ENCODE measurements at places on chromosomes 1 and 21.
A peak's percentile ranks its signal among the peaks of the same experiment; 100 is the strongest.

DNA sequence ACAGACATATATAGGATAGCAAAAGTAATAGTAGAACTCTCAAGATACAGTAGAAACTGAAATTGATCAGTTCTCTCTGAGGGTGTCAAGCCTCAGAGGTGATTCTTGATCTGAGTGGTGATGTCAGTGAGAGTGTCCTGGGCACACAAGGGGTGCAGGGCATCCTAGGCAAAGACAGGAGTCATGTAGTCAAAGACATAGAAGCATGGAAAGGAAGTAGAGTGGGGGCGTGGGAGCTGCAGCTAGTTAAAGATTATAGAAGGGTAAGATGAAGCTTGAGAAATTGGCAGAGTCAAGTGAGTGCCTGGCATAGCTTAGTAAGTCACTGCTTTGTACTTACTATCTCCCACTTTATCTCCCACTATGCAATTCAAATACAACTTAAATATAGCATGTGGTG, 22.8 kb downstream of the CDC7 start:
- DNase-seq, result no peak

- DNase-seq, result peak; percentile 71
Observed at GRCh38 chr1:31955917-31956736, 18.0 kb upstream of the PTP4A2 start.

GRCh38 chr1:244645414-244645813, 7.5 kb upstream of the DESI2 start:
- DNase-seq, result no peak

GRCh38 chr1:53544728-53545515, 85.7 kb downstream of the DMRTB1 start:
- peak; percentile 13 for DNase-seq

DNA sequence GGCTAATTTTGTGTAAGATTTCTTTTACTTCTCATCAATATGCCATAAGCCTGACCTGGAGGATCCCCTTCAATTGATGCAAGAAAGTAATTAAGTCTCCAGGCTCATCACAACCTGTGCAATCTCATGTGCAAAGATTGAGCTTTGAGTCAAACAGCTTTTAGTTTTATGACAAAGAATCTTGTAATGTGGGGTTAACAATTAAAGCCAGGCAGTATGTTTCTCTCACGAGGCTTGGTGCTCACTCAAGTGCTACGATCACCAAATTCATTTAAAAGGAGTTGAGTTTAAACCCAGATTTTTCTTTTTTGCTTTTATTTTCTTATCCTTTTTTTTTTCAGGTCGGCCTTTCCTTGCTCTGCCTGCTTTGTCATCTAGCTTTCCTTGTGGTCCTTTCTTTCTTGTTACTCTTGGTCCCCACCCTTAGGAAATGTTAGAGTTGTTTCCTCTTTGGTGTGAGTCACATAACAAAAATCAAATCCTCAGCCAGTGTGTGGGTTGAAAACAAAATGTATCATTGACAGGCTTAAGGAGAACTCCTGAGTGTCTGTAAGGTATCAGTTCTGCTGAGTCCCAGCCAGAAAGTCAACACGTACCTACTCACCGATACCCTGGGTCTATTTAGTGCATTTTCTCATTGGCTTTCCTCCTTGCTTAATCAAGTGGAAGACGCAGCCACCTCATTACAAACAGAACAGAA, 1037.2 kb downstream of the ADGRL2 start:
- no peak for DNase-seq

DNA sequence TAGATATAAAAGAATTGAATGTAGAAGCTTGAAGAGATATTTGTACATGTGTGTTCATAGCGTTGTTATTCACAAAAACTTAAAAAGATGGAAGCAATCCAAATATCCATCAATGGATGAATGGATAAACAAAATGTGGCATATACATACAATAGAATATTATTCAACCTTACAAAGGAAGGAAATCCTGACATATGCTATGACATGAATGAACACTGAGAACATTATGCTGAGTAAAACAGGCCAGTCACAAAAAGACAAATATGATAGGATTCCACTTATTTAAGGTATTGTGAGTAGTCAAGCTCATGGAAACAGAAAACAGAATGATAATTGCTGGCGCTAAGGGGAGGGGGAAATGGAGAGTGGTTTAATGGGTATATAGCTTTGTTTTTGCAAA, 47.0 kb upstream of the DYRK1A start:
- no peak for DNase-seq

GRCh38 chr1:155695072-155695471, 6.2 kb downstream of the DAP3 start:
- no peak for DNase-seq

- no peak for DNase-seq
Observed at GRCh38 chr1:194710671-194711070, 1524.3 kb upstream of the B3GALT2 start.

DNA sequence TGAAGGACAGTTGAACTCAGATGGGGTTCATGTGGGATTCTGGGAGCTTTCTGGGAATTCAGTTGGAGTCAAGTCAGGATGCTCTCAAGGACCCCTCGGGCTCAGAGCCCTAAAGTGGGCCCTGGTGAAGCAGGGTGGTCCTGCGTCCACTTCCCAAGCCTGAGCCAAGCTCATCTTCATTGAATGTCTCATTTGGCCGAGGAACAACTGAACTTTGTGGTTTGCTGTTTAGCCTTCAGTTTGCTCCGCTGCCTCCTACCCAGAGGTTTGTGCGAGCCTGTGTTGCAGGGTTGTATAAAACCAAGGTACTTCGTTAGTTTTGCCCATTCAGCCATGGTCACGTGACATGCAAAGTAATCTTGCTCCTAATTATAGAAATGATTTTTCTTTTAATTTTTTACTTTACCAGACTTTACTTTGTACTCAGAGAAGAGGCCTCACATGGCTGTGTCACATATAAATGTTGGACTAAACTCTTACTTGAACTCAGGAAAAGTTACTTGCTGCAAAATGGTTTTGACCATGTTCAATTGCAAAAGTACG, 49.7 kb downstream of the B3GALT5 start:
- DNase-seq, result no peak

DNA sequence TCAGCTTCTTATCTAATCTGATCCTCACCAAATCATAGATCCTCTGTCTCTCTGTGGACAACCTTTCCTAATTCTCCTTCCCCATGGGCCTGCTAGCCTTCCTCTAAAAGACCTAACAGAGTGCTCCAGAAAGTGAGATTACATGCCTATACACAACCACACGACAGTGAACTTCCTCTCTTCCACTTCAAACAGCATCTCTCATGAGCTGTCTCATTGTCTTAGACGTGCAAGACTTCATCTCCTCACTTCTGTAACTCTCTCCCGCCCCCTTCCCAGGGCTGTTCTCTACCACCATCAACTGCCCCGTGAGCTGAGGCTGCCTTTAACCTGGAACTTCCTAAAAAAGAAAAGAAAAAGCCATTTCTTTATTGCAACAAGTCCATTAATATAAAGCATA, 14.1 kb upstream of the A3GALT2 start:
- peak; percentile 35 for DNase-seq

GRCh38 chr1:197252973-197253372, 15.1 kb upstream of the CRB1 start:
- no peak for DNase-seq

- DNase-seq, result no peak
Observed at GRCh38 chr1:211305044-211305443, 21.6 kb upstream of the TRAF5 start.

DNA sequence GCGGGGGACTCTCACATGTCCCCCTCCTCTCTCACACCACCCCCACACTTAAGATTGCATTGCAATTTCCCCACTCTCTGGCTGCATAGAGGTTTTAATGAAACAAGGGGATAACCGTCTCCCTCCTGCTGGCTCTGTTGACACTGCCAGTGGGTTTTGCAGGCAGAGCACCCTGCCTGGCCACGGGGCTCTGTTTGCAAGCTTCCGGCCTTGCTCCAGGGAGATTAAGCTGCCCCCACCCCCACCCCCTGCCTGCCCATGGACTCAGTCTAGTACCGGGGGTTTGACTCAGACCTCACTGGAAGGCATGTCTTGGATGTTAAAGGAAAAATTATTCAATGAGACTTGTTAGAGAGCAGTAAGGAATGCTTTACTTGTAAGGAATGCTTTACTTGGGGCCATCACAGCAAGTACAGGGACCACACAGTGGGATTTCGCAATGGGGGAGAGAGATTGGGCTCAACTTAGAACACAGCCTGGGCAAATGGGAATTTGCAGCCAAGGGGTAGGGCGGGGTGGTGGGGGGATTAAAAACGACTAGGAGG, 101.0 kb downstream of the AJAP1 start:
- DNase-seq, result no peak

- DNase-seq, result no peak
Observed at GRCh38 chr1:38353956-38354355, 307.4 kb upstream of the POU3F1 start.

DNA sequence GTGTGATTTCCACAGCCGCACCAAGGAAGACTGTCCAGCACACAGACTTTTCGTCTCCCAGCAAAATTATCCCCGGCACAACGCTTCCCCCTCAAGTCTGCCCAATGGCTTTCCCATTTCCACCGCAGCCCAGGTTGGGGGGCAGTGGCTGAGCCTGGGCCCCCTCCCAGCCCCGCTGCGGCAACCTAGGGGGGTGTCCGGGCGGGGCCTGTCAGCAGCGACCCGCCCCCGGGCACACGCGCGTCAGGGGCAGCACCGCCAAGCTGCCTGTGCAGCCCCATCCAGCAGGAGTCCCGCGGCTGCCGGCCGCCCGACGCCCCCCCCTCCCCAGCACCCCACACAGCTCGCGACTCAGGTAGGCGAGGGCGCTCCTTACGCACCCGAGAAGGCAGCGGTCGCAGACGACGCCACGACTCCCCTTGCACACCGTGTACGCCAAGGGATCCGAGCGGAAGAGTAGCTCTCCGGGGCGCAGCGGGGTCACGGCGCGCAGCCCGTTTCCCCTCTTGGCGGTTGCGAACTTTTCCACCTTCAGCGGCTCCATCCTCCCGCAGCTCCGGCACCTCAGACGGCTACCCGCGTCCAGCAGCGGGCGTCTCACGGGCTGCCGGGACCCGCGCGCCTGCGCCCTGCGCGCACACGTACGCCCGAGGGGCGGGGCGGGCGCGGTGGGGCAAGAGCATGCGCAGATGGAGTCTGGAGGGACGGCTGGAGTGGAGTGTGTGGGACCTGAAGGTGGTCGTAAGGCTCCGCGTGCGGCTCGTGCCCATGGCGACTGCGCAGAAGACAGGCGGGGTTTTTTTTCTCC, at the start of gene SMYD3:
Gene SMYD3, minus strand, starts transcription at position 606 of the 808 bp plus-strand sequence.
- DNase-seq, result peak; percentile 86

DNA sequence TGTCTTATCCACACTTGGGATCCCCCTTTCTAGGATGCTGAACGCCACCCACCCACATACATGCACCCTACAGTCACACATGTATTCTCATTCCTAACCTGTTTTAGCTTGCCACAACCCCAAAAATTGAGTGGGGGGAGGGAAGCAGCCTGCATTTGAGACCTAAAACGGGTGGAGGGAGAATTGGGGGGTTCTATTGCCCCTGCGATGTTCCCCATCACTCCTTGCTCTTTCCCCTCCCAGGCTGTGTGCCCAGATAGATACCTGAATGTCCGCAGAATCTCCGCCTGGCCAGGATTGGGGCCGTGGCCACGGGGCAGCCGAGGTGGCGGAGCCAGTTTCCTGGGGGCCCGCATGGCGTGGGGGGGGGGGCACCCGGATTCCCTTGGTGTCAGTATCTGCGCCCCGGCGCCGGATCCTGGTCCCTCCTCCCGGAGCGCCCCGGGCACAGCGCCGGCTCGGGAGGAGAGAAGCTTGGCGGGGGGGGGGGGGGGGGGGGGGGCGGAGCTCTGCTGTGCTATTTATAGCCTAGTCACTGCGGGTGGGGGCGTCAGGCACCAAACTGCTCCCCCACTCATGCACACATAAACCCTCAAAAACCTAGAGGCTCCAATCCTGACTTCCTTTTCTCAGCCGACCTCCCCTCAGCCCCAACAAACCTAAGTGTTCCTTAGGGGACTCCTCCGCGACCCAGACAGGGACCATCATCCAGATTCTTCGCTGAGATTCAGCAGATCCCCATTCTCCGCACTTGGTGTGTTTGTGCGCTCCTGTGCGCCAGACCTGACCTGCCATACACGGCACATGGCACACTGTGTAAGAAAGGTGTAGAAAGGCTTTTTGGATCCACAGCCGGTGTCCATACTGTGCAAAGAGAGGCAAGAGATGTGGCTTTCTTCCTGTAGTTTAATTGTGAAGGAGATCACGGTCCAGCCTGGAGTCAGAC, 1.9 kb downstream of the ANKRD34A start:
- DNase-seq, result no peak

DNA sequence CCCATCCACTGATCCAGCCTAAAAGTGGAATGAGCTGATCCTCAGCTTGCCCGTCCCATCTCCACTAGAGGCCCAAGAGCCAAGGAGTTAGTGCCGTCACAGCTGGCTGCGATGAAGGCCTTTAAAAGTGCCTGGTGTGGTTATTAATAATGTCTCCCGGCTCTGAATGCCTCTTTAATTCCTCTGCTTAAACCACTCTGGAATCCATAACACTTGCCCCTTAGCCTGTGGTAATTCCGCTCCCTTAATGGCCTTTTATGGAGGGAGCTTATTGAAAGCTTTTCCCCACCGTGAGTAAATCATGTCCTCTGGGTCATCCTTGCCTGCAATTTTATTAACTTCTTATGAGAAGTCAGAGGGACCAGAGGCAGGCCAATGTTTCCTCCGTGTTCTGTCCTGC, 55.4 kb downstream of the UBIAD1 start:
- DNase-seq, result no peak

DNA sequence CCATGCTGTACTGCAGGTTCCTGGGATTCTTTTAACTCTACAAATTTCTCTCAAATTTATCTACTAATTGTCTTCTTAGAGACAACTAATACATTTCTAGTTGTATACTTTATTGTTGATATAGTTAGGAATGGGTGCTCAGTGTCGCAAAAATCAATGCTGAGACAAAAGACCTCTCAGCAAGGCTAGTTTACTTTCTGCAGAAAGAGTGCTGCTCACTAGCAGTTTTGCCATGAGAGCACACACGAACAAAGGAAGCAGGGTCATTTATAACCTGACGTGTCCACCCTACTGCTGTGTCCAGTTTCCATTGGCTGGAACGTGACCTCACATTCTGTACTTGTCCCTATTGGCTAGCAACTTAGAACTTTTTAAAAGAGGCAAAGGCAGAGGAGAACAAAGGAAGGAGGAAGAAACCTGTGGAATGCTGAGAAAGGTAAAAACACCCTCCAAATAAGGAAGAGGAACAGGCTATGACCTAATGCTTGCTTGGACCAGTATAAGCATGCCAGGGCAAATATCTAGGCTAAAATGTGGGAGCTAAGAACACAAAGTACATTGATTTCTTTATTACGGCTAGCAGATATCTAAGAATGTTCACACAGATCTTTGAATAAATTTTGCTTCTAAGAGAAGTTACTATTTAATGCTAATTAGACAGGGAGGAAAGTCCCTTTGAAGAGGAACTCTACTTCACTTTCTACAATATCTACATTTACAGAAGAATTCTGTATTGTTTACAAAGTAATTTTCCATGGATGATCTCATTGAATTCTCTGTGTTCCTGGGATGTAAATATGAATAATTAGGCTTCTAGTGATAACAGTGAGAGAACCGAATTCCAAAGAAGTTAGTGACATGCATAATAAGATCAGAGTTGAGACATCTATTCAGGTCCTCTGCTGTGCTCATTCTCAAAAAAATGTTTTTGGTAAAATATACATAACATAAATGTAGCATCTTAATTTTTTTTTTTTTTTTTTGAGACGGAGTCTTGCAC, 86.0 kb upstream of the MAP10 start:
- no peak for DNase-seq

- no peak for DNase-seq
Observed at GRCh38 chr1:228854907-228855306, 119.6 kb downstream of the RHOU start.
